AG08395 (cell line): ENCODE measurements at places on chromosomes 4 and X.

DNA sequence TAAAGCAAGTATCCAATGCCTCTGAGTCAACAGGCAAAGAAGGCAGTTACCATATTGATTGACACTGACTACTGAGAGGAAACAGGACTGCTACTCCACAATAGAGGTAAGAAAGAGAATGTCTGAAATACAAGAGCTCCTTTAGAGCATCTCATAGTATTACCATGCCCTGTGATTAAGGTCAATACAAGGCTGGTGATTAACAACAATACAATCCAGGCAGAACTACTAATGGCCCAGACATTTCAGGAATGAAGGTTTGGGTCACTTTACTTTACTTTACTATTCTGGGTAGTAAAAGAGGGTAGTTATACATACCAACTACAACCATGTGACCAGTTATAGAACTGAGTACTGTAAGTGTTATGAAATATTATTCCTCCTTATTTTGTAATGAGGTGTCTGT lies 44.5 kb downstream of the BRWD3 start:
- DNase-seq, result peak; percentile 28

- DNase-seq, result no peak
Measured at GRCh38 chrX:129736491-129736890, 2.3 kb upstream of the XPNPEP2 start.

DNA sequence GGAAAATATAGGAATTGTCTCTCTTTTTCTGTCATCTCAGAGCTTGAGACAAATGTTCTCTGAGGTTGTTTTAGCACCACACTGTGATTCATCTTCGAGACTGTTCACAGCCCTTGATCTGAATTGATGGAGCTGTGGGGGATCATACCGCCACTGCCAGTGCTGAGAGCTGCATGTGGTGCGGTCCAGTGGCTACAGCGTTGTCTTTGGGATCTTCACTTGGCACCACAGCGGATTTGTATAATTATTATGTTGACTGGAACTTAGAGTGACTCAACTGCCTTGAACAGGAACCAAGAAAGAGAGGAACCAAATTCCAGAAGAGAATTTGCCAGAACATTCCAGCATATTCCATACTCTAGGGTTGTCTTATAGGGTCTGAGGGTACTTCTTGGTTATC lies 29.1 kb downstream of the TBL1X start:
- DNase-seq, result no peak

DNA sequence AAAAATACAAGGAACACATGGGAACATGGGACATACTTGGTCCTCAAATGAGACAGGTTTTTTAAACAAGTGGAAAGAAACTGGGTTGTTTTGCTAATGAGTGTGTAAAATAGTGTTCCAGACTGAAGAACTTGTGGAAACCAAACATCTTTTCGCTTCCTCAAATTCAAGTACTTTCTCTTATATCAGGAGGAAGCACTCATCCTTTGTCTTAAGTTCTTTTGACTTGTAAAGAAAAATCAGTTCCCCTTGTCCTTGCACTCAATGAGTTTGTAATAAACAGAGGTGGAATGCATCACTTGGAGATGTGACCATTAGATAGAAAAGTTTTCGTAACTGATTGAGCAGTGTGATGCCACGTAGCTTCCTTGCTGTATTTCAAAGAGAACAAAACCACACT lies 101.1 kb downstream of the PHOX2B start:
- DNase-seq, result no peak

DNA sequence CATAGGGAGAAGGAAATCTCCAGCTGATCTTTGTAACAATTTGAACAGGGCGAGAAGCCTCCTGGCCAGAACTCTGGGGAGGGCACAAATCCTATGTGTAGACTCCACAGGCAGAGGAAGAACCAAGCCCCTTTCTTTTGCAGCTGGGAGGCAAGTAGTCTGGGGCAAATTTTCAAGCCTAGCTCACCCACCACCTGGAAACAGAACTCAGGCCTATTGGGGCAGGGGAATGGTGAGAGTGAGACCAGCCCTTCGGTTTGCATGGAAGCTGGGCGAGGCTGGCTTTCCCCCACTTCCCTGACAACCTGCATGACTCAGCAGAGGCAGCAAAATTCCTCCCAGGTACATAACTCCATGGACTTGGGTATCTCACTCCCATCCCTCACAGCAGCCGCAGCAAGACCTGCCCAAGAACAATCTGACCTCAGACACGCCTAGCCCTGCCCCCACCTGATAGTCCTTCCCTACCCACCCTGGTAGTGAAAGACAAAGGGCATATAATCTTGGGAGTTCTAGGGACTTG lies 138.2 kb downstream of the EMCN start:
- no peak for DNase-seq

DNA sequence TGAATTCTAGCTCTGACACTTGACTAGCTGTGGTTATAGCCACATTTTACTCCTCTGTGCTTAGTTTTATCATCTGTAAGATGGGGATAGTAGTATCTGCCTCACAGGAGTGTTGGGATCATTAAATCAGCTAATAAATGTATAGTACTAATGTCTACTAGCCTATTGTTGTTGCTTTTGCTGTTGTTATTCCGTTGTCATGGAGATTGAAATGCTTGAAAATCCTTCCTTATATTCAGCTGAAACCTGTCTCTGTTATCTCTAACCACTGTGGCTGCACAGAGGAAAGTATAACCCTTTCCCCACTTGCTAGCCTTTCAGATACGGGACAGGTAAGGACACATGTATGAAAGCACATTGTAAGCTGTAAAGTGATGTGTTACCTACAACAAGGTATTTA lies 33.9 kb downstream of the CLCN5 start:
- no peak for DNase-seq

DNA sequence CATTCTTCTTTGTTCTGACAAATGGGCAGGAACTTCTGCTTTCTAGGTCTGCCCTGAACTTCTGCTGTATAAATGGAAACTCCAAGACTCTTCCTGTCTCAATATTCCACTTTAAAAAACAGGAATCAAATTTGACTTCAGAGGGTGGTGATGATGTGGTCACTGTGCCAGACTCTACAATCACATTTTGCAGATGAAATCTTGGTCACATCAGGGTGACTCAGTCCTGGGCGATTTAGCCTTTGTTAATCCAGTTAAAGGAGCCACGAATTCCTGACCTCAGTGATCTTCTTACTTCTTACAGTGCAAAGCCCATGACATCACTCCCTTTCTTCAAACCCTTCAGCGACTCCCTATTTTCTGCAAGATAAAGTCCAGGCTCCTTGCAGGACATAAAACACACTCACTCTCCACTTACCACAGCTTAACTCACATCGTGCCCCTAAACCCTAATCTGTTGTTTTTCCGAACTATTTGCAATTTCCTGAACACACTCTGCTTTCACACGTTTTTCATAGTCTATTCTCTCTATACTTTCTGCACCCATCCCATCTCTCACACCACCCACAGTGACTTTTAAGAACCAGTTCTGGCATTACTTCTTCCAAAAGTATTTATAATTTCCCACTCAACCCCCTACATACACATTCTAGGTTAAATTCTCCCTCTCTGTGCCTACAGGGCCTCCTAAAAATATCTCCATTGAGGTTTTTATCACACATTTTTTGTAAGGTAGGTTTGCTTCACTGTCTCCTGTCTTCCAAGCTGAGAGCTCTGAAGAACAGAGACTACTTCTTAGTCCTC lies 11.1 kb downstream of the GASK1B start:
- peak; percentile 81 for DNase-seq

DNA sequence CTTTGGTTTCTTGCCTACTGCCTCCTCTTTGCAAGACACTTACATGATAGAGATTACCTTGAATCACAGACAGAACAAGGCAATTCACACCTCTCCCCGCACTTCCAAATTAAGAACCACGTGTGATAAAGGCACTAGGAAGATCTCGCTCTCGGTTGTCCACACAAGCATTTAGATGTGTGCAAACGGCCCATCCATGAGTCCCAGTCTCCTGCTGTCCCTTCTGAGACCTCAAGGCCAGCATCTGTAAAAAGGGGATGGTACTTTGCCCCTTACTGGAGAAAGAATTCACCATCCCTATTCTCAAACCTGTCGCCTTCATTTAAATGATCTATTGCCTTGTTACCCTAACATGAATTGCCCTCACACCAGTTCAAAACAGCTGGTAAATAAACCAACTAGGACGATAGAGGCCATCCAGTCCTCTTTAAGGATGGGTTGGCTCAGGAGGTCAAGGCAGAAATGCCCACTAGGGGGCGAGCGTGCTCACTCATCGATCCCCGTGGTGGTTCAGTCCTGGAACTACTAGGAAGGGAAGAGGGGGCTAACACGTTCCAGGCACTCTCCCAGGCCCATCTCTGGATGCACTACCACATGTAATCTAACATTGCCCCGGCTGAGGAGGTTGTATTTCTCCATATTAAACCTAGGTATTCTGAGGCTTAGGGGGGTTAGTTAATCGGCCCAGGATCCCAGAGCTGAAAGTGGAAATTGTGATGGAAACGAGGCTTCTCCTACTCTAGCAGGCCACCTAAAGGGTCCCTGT lies 95.8 kb downstream of the DHX15 start:
- peak; percentile 88 for DNase-seq

DNA sequence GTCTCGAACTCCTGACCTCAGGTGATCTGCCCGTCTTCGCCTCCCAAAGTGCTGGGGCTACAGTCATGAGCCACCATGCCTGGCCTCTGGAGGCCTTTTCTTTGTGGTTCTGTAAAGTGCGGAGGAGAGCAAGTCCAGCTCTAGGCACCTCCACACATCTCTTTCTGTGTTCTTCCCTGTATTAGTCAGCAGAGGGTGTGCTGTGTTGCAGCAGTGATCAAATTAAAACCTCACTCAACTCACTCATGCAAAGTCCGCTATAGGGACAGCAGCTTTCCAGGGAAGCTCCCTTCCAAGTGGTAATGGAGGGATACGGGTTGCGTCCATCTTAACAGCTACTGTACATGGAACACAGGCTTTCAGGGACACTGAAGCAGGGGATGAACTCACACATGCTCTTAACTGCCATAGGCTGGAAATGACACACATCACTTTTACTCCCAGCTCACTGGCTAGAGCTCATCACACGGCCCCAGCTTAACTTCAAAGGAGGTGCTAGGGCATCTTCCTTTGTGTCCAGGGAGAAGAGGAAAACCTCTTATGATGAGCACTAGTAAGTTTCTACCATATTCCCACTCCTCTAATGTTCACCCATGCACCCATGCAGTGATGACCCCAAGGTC lies 36.0 kb upstream of the CCNG2 start:
- no peak for DNase-seq

GRCh38 chr4:6183740-6184139 lies 16.6 kb downstream of the JAKMIP1 start:
- no peak for DNase-seq

DNA sequence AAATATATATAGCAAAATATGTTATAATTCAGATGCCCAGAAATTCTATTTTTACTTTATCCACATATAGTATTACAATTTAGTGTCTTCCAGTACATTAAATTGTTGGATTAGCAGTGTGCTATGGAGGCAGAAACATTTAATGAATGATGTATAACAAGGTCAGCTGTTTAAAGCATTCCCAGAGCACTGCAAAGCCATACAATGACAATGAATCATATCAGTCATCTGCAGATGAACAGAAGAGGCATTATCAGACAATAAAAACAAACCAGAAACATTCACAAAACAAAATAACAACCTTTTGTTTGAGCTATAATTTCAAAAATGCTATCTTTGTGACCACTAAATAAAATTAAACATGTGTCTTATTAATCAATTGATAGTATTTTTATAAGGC lies 524.2 kb downstream of the FAT4 start:
- DNase-seq, result no peak

DNA sequence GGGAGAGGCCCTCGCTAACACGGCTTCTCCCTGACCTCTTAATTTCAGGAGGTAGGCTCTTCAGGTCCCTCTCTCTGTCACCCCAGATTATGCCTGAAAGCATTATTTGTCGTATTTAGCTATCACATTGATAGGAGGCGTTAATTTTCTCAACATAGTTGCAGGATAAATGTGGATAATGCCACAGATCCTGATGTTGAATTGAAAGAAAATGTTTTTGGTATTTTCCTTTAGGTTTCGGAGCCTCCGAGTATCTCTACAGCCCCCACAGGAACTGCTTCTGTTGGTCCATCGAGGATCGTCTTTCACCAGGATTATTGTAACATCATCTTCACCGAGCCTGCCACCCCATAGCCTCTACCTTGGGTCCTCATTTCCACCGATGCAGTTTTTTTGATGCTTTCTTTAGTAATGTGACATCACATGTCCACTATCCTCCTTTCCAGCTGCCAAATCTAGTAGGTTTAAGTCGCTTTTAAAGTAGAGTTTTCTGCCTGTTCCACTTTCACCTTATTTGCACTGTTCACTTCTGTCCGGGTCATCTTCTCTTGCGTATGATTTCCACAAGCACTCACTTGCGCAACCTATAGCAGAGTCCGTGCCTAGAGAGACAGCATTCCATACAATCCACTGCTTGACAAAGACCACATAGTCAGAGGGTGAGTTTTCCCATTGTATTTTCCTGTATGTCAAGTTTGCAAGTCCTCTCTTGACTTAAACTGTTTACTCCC lies 665 bp downstream of the TIGD2 start:
- DNase-seq, result peak; percentile 60
